Anterior cingulate cortex (tissue), 58 donors: ENCODE measurements at places on chromosomes 2 and 18.

DNA sequence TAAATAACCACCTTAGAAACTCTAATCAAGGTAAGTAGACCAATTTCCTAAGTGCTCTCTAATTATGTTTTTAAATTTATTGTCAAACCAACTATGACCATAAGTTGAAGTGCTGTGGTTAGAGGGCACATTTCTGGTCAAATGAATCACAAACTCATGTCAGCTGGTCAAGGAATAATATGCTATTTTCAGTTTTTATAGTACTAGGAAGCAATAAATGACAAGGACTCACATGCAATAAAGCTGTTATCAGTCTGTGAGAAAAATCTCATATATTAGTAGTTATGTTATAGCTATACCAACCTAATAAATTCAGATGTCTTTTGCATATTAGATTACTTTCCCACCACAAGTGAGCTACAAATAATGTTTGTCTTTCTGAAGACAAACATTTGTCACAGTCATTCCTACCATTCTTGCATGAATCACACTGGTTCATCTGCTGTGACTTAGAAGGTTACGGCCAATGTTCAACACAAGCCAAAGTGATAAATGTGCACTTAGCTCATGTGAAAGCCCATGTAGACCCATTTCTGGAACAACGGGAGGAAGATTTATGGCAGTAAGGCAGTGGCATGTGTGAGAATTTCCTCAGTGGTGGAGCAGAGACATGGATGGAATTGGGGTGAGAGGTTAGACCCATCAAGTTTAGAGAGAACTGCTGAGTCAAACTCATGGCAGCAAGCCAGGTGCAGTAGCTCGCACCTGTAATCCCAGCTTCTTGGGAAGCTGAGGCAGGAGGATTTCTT lies 27.4 kb upstream of the CCNYL1 start:
- DNase-seq = no peak

GRCh38 chr2:233816771-233817170 lies 37.6 kb downstream of the HJURP start:
- DNase-seq = no peak

- no peak for DNase-seq
These were observed 72.3 kb downstream of the AFF3 start for GRCh38 chr2:100070078-100070477.

DNA sequence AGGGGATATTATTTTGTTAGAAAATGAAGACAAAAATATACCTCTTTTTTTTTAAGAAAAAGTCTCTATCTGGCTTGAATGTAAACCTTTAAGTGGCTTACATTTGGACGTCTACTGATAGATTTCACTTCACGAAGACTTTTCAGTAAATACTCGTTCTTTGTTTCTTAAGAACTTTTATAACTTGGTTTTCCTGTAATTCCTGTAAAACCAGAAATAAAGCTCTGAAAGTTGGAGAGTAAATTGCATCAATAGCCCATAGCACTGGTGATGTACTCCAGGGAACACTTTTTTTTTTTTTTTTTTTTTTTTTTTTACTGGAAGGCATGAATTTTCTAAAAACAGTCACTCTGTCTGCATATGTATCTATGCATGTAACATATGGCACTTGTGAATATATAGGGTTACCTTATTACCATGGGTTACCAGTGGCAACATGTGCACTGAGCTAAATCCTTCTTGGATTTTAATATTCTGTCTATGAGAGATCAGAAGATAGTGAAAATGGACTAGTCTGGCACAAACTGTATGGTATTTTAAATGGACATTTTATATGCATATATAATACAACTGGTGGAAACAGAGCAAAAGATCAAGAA lies 309.2 kb upstream of the TCF4 start:
- no peak for DNase-seq

DNA sequence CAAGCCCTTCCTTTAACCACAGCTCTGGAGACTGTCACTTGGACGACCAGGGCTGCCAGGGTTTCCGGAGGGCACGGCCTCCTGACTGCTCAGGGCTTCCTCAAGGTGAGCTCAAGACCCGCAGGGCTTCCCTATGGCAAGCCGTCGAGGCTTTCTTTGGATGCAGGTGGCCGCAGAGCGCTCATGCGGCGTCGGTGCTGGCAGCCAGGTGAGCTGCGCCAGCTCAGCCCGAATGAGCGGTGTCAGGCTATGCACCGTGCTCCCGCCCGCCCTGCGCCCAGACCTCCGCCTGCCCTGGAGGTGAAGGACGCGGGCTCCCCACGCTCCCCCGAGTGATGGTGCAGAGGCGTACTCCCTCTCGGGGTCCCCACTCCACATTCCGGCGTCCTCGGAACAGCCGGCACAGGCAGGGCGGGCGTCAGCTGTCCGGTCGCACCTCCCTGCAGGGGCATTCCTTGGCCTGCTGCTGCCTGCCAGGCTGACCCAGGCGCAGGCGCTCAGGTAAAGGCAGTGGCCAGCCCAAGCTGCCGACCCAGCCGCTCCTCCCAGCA lies 20.8 kb upstream of the TUBB6 start:
- DNase-seq = no peak

- no peak for DNase-seq
These were observed 1.5 kb downstream of the AP1S3 start for GRCh38 chr2:223835701-223836532.

- DNase-seq = no peak
These were observed 11.1 kb downstream of the C2orf74 start for GRCh38 chr2:61173116-61173515.

- DNase-seq = no peak
These were observed 133.1 kb downstream of the GCA start for GRCh38 chr2:162477011-162477410.

DNA sequence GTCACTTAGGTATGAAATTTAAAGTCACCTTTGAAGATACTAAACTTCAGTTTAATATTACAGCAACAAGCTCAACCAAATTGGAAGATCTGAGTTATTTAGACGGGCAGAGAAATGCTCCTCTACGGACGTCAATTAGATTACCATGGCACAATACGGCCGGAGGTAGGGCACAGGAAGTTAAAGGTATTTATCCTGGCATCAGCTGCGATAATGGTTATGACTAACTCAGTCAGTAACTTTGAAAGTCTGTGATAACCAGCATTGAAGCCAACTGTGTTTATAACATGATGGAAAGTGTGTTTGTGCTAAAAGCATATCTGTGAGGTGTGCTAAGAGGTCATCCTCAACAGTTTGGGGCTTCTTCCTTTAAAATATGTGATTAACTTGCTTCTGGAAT lies 117.3 kb downstream of the WDSUB1 start:
- no peak for DNase-seq

DNA sequence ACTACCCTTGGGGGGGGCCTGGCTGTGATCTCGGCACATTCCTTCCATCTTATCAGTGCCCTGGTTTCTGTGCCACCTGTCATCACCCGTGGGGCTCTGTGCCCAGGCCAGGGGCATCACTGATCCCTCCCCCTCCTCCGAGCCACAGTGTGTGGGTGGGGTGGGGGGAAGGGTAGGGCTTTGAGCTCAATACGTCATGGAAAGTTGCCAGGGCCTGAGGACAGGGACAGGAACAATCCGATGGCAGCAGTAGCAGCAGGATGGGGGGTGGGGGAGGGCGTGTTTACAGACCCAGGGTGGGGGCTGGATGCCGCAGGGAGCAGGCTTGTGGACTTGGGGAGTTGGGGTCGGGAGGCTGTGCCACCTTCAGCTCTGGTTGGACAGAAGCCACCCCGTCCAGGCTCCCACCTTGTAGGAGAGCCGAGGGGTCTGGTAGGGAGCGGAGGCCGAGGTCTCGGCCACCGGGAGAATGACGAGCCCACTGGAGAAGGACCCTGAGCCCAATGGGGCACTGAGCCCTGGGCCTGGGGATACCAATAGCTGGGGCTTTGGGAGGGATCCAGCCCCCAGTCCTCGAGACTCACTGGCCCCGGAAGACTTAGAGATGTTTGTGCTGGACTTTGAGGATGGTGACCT lies 3.5 kb downstream of the SLC4A3 start:
- DNase-seq = no peak

GRCh38 chr2:68190991-68191731 lies 33.5 kb downstream of the PNO1 start:
- DNase-seq = no peak

- DNase-seq = no peak
These were observed 19.6 kb upstream of the IL1A start for GRCh38 chr2:112803691-112804521.

DNA sequence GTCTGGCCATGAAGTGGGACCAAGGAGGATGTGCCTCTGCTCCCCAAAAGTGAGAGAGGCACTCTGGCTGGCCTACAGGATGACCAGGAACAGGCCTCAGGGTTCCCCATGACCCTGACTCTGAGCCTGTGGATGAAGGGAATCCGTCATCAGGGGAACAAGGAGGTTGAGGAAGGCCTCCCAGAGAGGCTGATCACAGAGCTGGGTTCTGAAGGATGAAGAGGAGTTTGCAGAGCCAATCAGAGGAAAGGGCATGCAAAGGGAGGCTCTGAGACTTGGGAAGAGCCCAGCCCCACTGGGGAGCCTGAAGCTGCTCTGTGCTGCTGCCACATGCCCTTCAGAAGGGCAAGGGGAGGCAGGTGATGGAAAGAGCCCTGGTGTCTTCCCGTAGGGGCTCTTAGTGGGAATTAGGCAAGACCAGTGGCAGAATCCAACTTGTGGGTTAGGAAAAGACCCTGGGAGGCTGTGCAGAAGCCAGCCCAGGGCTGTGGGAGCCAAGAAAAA lies 141.3 kb upstream of the ID2 start:
- no peak for DNase-seq

DNA sequence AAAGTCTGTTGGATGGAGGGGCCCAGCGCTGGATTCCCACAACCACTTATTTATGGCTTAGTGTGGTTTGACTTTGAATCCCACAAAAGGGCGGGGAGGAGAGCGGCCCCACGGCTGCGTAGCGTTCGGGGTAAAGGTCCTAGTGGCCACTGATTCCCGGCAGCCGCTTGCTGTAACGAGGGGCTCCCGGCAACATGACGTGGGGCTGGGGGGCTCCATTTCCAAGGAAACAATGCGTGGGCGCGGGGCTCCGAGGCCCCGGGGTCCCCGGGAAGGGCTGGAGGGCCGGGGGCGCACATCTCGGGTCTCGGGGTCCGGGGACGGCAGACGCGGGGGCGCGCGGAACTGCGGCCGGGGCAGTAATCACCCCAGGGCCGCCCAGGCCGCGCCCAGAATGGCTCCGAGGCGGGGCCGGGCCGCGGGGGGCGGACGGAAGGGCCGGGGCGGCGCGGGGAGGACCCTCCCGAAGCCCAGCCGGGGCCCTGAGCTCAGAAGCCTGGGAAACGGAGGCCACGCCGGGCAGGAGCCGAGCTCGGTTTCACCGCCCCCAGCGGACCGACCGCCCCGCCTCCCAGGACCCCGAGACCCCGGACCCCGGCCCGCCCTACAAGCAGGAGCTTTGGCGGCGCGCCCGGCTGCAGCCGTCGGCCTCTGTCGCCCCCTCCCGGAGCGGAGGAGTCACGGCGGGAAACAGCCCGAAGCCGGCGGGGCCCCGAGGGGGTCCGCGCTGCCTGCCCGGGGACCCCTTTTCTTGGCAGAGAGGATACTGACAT lies 11.9 kb upstream of the MLPH start:
- DNase-seq = peak; percentile 51

DNA sequence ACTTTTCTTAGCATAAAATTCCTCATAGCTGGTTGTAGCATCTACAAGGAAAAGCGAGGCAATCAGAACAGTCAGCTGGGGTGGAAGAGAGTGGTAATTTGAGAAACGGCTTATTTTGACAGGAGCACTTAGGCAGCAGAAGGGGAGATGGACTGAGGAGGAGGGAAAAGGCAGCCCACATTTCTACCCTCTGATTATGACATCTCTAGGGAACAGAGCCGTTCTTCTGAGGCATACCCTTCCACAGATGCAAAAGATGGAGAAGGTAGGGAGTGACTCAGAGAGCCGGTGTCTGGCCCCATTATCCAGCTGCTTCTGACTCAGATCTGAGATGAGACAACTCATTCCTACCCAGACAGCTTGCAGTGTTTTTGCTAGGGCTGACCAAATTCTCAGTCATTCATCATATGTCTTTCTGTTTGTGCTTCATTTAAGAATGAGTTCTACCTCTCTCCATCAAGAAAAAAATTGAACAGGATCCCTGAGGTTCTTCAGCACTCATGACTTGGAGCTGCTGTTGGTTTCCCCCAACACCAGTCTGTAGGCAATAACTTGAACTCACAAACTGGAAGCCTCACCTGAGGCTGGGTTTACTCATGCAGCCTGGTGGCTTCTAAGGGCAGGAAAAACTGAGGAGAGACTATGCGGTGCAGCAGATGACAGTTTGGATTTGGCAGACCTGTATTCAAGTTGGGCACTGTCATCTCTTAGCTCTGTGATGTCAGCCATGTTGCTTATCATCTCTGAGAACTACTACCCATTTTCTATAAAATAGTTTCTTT lies 15.9 kb upstream of the SEC11C start:
- no peak for DNase-seq

- no peak for DNase-seq
These were observed 439.7 kb downstream of the RIT2 start for GRCh38 chr18:42675810-42676209.

DNA sequence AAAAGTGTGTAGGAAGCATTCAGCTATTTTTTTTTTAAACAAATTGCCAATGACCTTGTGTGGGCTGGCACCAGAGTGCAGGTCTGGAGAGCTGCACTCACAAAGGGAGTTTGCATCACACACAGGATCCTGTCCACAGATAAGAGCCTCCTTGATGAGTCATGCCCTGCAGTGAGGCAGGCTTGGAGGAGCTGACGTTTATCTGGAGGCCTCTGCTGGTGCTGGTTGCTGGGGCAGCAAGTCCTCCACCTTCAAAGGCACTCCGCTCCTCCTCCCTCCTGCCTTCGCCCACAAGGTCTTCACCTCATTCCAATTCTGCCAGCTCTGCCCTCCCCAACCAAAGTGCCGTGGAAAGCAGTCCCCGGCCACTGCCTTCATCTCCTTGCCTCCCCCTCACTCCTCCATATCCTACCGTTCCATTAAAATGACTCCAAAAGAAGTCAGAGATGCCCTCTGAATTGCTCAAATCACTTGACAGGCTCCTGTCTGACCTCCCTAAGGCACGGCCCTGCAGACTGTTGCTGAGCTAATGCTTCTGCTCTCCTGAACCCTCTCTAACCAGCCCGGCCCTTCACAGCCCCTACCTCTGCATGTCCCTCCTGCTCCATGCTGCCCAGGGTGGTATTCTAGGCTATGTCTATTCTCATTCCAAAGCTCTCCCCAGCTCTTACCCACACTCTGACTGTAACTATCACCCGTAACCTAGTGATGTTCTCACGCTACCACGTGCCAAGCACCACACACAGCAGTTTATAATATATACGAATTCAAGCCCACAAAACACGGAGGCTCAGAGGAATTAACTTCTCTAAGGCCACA lies 30.9 kb downstream of the LONRF2 start:
- peak; percentile 22 for DNase-seq

GRCh38 chr2:134508391-134508790 lies 210.4 kb downstream of the TMEM163 start:
- no peak for DNase-seq

DNA sequence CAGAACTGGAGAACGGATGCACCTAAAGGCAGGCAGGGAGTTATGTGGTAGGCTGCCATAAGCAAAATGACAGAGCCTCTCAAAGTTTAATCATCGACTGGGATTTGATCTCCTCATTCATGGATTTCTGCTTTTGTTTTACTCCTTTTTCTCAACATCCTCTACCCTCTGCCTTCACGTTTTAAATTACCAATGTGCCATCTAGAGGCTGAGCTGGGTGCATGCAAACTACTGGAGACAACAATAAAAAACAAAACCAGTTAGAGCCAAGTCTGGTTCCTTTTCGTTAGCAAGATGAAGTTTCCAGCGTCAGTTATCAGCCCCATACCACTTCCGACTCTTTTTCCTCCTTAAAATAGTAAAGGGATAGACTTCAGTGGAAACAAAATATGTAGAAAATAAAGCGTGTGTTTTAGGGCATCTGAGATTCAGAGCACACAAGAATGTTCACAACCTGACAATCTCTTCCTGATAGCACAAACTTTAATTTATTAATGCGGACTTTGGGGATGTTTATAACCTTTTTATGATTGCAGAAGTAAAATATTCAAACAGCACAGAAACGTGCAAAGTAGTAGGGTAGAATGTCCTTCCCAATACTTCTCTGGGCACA lies 117.0 kb downstream of the LAMA1 start:
- DNase-seq = no peak
